ENCODE measurements at places on chromosomes 1 and 21.

DNA sequence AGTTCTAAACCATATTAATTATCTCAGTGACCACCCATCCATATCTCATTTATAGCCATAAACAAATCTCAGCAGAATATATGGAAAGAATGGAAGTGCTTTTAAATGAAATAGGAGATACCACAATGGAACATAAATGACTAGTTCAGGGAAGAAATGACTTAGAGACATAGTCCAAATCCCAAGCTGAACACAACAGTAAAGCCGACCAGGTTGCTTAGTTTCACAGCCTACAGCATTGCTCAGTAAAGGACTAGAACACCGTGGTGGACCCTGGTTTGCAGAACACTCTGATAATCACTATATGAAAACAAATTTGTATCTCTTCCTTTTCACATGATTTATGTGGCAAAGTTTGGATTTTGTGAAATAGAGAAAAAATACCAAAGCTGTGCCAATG lies 40.3 kb downstream of the MYSM1 start:
- DNase-seq: no peak

- no peak for DNase-seq
Measured at GRCh38 chr1:99281105-99281504, 16.8 kb downstream of the PLPPR4 start.

DNA sequence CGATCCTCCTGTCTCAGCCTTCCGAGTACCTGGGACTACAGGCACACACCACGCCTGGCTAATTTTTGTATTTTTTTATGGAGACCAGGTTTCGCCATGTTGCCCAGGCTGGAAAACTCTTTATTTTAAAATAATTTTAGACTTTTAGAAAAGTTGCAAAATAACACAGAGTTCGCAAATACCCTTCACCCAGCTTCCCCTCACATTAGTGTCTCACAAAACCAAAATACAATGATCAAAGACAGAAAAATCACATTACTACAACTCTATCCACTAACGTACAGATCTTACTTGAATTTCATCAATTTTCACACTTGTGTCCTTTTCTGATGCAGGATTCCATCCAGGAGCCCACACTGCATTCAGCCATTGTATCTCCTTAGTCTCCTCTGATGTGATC lies 58.8 kb upstream of the ERRFI1 start:
- DNase-seq: no peak

- DNase-seq: no peak
Measured at GRCh38 chr1:54596756-54597155, 26.6 kb downstream of the FAM151A start.

GRCh38 chr1:72648465-72648864 lies 366.1 kb upstream of the NEGR1 start:
- DNase-seq: no peak

DNA sequence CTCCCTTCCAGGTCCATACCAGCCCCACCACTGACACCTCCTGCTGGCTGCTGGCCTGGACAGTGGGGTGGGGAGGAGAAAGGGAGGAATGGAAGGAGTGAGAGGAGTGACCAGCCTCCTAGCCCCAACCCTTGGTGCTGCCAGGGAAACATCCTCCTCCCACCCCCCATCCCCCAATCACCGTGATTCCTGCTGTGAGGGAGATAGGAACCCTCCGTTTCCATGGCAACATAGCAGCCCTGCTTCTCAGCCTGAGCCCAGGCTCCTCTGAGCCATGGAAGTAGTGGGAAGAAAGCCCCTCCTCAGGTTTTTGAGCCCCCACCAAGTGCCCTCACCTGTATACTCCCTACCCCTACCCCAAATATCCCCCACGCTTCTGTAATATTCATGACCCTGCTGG lies 44.4 kb upstream of the SCMH1 start:
- DNase-seq: no peak

GRCh38 chr21:38837806-38838461 lies 32.2 kb downstream of the ETS2 start:
- no peak for DNase-seq

GRCh38 chr1:109722908-109723691 lies 11.0 kb downstream of the GSTM5 start:
- DNase-seq: no peak

- peak; percentile 72 for DNase-seq
Measured at GRCh38 chr1:2414297-2414958, 2.1 kb upstream of the PEX10 start.

GRCh38 chr1:40847023-40847745 lies 15.0 kb downstream of the CITED4 start:
- no peak for DNase-seq

GRCh38 chr1:9784508-9785133 lies 39.1 kb downstream of the CLSTN1 start:
- DNase-seq: peak; percentile 48

- DNase-seq: no peak
Measured at GRCh38 chr1:118627435-118627834, 360.7 kb downstream of the TBX15 start.

- no peak for DNase-seq
Measured at GRCh38 chr1:24557711-24558131, 1.8 kb downstream of the NCMAP start.

DNA sequence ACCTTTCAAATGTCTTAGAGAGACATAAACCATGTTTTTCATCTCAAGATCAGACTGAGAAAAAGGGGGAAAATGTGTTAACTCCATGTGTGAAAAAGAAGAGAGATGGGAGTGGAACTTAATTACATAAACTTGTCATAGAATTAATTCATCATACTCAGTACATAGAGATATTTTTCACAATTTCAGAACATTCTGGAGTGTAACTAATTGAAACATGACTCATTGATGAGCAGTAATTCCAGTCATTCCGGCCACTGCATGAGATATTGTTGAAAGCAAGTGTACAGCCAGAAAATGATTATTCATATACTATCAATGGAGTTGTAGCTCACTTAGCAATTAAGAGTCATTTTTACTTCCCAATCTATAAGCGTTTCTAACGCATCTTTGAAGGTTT lies 739.3 kb downstream of the LTN1 start:
- no peak for DNase-seq

DNA sequence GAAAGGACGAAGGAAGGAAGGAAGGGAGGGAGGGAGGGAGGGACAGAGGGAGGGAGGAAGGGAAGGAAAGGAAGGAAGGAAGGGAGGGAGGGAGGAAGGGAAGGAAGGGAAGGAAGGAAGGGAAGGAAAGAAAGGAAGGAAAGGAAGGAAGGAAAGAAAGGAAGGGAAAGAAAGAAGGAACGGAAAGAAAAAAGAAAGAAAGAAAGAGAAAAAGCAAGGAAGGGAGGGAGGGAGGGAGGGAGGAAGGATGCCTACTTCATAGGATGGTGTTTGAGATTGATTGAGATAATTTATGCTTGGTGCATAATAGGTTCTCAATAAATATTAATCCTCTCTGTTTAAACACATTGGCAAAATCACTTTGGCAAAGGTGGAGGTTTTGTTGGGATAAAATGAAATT lies 61.2 kb downstream of the WDR64 start:
- DNase-seq: no peak

DNA sequence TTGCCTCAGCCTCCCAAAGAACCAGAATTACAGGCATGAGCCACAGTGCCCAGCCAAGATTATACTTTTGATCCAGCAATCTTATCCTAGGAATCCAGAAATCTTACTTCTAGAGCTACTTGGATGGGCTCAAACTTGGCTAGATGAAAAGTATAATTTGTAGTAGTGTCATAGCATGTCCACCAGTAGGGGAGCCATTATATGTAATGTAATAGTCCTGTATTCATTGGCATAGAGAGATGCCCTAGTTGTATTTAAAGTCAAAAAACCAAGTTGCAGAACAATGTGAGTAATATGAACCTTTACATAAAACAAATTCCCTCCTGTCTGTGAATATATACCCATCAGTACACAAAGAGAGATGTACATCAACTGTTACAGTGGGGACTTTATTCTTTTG lies 83.9 kb downstream of the NOS1AP start:
- DNase-seq: no peak

DNA sequence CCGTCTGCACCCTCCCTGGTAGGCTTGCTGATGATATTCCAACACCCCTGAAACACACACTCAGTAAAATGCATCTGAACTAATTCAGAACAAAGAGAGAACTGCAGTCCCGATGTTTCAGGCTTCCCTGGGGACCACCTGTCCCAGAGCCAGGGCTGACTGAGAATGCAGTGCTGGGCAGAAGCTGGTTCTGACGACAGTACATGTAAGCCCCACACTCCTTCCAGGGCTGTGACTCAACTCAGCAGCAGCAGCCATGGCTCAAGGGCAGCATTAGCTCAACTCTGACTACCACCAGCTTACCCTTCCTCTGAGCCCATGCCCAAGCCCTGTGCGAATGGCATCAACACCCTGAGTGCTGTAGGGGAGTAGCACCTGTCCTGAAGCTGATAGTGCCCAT lies 56.4 kb upstream of the SIPA1L2 start:
- no peak for DNase-seq

- DNase-seq: no peak
Measured at GRCh38 chr1:217453816-217454215, 177.1 kb downstream of the GPATCH2 start.

DNA sequence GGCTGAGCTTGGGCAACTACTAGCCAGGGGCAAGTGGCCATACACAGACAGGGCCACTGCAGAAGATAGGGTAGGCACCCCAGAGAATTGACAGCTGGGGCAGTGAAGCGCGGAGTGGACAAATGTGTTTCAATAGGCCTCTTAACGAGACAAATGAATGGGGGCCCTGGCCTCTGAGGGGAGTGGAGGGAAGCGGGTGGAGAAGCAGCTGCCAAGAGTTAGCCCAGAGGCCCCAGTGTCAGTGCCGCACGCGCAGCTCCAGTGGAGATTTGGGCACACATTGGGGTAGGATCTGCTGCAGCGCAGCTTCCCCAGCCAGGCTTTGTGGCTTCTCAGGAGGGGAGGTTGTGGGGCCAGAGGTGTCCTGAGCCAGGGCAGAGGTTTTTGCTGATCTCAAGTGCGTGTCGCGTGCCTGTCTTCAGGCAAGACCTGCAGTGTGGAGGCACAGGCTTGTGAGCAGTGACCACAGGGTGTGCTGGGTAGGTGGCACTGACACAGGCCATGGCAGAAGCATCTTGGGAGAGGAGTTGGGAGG lies 16.9 kb downstream of the PTPRF start:
- DNase-seq: no peak

- no peak for DNase-seq
Measured at GRCh38 chr1:42830631-42831030, 13.4 kb upstream of the SVBP start.

DNA sequence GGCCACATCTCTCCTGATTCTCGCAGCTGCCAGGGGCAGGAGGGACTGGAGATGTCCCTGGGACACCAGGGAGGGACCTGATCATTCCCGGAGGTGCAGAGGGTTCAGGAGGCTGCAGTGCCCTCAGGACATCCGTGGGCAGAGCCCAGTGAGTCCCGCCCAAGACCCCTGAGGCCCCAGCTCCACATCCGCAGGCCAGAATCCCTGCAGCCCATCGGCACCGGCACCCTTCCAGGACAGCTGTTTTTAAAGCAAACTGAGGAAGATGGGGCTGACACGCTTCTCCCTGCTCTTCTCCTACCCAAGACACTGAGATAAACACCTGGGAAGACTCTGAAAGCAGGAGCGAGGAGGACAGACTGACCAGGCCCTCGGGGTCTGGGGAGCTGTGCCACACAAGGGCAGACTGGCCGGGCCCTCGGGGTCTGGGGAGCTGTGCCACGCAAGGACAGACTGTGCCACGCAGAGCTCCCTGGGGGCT lies 25.5 kb downstream of the SLC19A1 start:
- no peak for DNase-seq

DNA sequence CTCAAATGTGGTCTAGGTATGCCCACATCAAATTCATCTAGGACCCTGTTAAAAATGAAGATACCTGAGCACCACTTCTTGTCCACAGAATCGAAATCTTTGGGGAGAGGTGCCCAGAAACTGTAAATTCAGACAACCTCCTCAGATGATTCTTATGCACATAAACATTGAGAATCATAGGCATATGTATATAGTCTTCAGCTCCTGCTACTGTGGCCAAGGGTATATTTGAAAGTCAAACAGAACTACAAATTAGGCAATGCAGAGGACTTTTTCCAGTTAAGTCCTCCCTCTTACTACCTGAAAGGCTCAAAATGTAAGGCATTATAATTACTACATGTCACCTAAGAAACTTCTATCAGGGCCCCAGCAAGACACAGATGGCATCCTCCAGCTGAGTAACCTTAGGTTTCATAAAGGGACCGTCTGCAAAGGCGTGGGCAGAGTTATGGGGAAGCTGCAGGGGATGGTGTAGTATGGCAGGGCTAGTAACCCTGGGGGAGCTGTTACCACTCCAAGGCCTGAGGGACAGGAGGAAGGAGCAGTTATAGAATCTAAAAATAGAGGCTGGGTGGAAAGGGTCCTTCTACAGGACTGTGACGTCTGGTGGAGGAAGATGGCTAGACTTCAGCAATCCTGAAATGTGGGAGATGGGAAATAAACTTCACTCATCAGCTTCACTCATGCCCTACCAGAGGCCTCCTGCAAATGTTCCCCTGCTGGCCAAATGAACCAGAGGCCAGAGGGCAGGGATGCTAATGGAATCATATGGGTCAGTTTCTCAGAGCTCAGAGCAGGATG lies 46.3 kb downstream of the DAB1 start:
- no peak for DNase-seq

- DNase-seq: no peak
Measured at GRCh38 chr1:111218701-111219556, 8.6 kb upstream of the CHI3L2 start.

- peak; percentile 40 for DNase-seq
Measured at GRCh38 chr1:50333595-50333974, 89.7 kb downstream of the DMRTA2 start.

GRCh38 chr1:195173753-195174152 lies 1434.5 kb downstream of the KCNT2 start:
- DNase-seq: no peak

DNA sequence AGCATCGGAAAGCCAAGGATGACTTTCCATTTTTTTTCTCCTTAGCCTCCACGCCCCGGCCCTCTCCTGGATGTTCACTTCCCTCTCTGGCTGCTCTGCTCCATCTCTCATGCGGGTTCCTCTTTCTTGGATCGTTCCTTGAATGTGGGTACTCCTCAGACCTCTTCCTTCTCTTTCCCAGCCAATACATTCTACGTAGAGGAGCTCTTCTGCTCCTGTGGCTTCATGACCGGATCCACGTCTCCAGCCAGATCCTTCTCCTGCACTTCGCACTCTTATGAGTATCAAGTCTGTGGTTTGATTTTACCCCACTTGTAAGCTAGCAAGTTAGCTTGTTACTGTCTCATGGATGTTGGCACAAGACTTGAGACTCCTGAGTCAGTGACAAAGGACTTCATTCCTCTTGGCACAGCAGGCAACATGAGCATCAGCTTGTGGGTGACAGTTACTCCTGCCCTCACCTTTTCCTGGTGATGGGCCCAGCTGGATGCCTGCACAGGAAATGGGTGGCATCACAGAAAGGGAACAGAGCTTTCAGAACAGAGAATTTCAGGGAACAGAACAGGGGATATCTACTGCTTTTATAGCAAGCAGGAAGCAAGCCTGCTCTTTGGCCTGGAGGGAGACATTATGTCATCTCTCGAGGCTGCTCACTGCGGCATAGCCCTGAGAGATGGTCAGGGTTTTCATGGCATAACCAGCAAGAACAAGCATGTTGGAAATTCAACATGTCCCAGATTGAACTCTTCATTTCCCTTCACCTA lies 100.1 kb upstream of the KIF26B start:
- DNase-seq: no peak

GRCh38 chr1:39808784-39809517 lies 20.3 kb upstream of the BMP8B start:
- no peak for DNase-seq

Measured in activated T-cell treated with anti-CD3 and anti-CD28 coated beads for 24 hours (primary cell).